Esophagus squamous epithelium (tissue), 5 donors: ENCODE measurements at places on chromosomes 16 and 17. TPM values are rescaled to one million over a fixed set of nuclear protein-coding genes. Genes with fewer than 3 reads are reported as not detected.

SPNS3 gene
- total RNA-seq: not detected

C16orf92 gene
- total RNA-seq: not detected

SPATA32 gene
- total RNA-seq: not detected

SYT17 gene
- 6.0 TPM for total RNA-seq

DNA sequence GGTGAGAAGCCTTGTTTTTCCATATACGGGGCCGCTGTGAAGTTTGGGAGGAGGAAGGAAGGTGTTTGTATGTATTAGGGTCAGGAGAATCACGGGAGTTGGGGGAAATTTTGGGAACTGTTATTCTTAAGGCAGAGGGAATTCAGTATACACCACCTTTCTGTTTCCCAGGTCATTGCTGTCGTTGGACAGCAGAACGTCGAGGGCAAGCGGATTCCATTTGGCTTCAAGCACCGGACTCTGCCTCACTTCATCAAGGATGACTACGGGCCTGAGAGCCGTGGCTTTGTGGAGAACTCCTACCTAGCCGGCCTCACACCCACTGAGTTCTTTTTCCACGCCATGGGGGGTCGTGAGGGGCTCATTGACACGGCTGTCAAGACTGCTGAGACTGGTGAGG is 17.6 kb downstream of the POLR2A start:
- H3K36me3 ChIP-seq: peaks cover 73% of the 10 kb centered on the region
- DNase-seq: no peak
- peaks cover 2% of the 10 kb centered on the region for H3K4me1 ChIP-seq
- H3K27ac ChIP-seq: no peak overlapping the region

- peak overlapping the region; percentile 22 for H3K27ac ChIP-seq
- no peak for DNase-seq
- peaks cover 41% of the 10 kb centered on the region for H3K4me1 ChIP-seq
- no peaks in the 10 kb centered on the region for H3K27me3 ChIP-seq
Observed at GRCh38 chr16:12095275-12096156, 119.0 kb downstream of the SNX29 start.

GRCh38 chr16:21103941-21104860 is 46.4 kb downstream of the DNAH3 start:
- DNase-seq: no peak
- H3K27me3 ChIP-seq: peaks cover 25% of the 10 kb centered on the region
- no peaks in the 10 kb centered on the region for H3K36me3 ChIP-seq
- no peak overlapping the region for H3K4me3 ChIP-seq
- no peak overlapping the region for H3K27ac ChIP-seq
- H3K4me1 ChIP-seq: no peaks in the 10 kb centered on the region

DNA sequence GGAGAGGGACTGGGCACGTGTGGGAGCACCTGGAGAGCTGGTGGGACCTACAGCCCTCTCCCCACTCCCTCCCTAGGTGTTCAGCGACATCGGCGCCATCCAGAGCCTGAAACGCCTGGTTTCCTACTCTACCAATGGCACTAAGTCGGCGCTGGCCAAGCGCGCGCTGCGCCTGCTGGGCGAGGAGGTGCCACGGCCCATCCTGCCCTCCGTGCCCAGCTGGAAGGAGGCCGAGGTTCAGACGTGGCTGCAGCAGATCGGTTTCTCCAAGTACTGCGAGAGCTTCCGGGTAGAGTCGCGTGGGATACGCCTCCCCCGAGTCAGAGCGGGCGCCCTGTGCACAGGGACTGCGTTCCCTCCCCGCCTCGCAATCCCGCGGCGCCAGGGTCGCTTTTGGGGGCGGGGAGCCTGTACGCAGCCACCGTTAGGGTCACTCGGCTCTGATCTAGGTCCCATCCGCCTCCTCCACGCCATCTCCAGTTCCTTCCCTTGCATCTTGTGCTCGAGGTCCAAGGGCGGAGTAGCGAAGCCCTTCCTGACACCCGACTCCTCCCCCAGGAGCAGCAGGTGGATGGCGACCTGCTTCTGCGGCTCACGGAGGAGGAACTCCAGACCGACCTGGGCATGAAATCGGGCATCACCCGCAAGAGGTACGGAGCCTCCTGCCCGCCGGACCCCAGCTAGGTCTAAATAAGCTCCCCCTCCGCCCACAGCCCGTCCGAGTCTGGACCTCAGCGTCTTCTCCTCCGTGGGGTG is 13.0 kb downstream of the SARM1 start:
- H3K27ac ChIP-seq: peak overlapping the region; percentile 65
- H3K4me3 ChIP-seq: peak overlapping the region; percentile 53
- peaks cover 6% of the 10 kb centered on the region for H3K4me1 ChIP-seq
- peaks cover 14% of the 10 kb centered on the region for H3K27me3 ChIP-seq

DNA sequence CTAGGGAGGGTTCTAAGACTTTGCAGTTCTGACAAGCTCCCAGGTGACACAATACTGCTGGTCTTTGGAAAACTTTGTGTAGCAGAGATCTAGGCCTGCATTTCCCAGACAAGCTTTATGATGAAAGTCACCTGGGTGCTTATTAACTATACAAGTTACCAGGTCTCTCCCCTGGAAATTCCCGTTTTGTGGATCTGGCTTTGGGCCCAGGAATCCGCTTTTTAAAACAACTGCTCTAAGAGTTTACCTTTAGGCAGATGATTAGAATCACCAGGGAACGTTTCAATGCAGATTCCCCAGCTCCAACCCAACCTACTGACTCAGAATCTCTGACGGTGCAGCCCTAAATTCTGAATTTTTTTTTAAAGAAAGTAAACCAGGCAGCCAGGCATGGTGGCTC is 36.3 kb downstream of the MYH3 start:
- H3K27ac ChIP-seq: no peak overlapping the region
- H3K27me3 ChIP-seq: no peaks in the 10 kb centered on the region
- H3K4me3 ChIP-seq: no peak overlapping the region
- no peak for DNase-seq
- H3K4me1 ChIP-seq: peaks cover 7% of the 10 kb centered on the region
- H3K36me3 ChIP-seq: no peaks in the 10 kb centered on the region
